DMS153 (cell line): ENCODE measurements at places on chromosomes 12 and 14.

- DNase-seq = no peak
These were observed 63.1 kb upstream of the STK38L start for GRCh38 chr12:27180906-27181505.

GRCh38 chr14:74045522-74045921, 26.4 kb downstream of the BBOF1 start:
- DNase-seq = no peak

GRCh38 chr14:85445151-85445795, 84.7 kb upstream of the FLRT2 start:
- DNase-seq = no peak

GRCh38 chr14:72615451-72616121, 278.3 kb downstream of the DPF3 start:
- DNase-seq = no peak

DNA sequence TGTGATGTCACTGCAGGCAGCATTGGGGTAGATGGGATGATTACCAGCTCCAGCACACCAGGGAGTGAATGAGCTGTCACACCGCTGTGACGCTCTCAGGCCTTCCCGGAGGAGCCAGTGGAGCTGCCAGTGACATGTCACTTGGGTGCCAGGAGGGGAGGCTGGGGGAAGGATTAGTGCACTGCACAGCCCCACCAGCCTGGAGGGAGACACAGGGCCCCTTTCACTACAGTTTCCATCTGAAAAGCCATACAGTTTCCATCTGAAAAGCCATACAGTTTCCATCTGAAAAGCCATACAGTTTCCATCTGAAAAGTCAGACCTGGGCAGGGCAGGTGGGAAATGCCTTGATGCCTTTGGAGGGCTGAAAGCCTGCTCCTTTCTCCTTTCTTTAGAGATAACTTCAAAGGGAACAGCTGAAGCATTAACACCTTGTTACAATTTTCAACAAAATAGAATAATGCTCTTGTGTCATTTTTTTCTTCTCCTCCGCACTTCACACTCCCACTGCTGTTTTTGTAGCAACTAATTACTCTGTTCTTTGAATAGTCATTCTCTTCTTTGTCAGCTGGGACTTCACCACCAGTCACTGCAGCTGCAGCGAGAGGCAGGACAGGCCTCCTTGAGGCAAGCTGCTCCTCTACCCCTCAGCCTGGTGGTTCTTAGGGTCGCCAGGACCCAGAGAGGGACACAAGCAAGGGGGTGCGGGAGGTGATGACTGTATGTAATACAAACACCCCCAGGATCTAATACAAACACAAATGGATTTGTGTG, 256.9 kb upstream of the RGS6 start:
- no peak for DNase-seq

DNA sequence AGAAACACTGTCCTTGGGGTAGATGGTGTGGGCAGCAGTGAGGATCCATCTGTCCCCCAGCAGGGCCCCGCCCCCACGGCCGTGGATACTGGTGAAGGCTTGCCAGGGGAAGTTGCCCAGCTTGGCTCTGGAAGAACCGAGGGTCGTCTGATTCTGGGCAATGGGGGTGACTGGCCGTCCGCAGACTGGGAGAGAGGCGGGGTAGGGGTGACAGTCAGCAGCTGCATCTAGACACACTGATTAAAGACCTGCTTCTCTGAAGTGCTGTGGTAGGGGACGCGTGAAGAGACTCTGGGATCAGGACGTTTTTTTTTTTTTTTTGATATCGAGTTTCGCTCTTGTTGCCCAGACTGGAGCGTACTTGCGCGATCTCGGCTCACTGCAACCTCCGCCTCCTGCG, 4.7 kb upstream of the C1R start:
- DNase-seq = no peak

DNA sequence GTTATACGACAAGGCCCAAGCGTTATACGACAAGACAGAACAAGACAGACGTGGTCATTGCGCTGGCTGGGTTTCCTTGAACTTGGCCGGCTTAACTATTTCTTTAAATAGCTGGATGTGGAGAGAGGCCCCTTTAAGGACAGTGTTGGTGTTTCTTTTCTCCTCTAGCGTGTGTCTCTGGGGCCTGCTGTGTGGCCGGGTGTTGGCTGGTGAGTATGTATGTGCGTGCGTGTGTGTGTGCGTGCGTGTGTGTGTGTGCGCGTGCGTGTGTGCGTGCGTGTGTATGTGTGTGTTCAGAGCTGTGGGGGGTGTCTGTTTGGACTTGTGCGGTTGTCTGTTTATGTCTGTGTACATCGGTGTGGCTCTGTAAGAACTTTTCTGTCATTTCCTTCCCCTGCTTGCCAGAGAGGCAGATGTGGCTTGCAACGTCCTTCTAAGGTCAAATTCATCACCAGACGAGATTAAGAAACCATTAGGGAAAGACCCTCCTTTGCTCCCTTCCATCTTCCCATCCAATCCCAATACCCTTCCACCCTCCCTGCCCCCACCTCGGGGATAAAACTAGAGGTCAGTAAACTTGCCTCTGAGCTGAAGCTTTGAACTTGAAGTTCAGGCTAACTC, 78.6 kb upstream of the TBX3 start:
- DNase-seq = no peak

DNA sequence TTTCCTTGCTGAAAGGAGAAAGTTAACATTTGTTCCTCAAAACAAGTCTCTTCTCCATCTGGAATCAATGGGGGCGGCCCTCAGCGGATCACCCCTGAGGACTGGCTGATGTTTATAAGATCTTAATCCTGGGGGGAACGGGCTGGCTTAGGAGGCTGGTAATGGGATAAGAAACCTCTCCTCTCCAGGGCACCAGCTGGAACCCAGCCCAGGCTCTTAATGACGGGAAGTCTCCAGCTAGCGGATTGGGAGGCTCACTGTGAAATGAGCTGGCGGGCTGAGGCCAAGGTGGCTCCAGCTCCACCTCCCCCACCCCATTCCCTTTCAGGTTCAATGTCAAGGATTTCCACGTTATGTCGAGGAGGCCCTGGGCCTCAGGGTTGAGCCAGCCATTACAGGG, 1133.0 kb downstream of the VRK1 start:
- DNase-seq = no peak

- DNase-seq = no peak
These were observed 177.3 kb upstream of the BMP4 start for GRCh38 chr14:54133896-54134295.

DNA sequence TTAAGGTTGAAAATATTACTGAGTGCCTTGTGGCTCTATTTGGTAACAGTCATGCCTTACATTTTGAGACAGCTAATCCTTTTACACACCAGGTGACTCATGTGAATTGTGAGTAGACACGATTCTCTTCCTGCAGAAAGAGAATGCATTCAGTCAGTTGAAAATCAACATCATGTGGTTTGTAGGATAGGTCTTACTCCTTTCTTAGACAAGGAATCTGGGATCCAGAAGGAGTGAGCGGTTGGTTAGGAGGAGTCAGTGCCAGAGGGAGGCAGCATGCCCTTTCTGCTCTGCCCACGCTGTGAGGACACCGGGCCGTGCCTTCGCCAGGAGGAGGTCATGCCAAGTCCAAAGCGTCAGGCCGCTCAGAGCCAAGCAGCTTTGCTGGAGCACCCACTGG, 47.6 kb downstream of the TRAF3 start:
- DNase-seq = no peak
